ENCODE measurements at places on chromosomes 4 and X.

GRCh38 chr4:7359400-7360062 is 75.2 kb downstream of the PSAPL1 start:
- no peak for DNase-seq

GRCh38 chr4:70613306-70614183 is 15.0 kb upstream of the ENAM start:
- no peak for DNase-seq

- no peak for DNase-seq
These were observed 19.5 kb downstream of the SMPX start for GRCh38 chrX:21738210-21738949.

DNA sequence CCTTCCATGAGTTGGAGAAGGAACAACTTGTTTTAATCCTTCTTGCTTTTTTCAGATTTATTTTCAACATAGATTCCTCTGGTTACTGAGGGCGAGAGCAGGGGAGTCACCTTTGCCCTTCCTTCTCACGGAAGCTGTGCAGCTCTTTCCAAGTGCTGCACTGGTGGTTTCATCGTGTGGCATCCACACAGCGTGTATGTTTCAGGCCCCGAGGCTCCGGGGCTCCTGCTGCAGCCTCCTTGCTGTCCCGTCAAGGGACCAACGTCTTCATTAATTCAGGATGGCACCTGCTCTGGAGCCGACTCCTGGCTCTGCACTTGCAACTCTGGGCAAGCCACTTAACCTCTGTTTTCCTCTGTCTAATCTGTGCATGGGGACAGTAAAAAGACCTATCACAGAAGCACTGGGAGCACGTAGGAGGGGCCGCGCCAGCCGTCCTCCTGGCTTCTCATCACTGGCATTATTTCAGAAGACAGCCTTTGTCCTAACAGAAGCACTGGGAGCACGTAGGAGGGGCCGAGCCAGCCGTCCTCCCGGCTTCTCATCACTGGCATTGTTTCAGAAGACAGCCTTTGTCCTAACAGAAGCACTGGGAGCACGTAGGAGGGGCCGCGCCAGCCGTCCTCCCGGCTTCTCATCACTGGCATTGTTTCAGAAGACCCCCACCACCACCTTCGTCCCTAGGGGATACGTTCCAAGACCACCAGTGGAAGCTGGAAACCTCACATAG is 117.8 kb upstream of the NKX1-1 start:
- DNase-seq, result no peak

GRCh38 chr4:54225598-54226403 is 3.3 kb upstream of the PDGFRA start:
- DNase-seq, result no peak

DNA sequence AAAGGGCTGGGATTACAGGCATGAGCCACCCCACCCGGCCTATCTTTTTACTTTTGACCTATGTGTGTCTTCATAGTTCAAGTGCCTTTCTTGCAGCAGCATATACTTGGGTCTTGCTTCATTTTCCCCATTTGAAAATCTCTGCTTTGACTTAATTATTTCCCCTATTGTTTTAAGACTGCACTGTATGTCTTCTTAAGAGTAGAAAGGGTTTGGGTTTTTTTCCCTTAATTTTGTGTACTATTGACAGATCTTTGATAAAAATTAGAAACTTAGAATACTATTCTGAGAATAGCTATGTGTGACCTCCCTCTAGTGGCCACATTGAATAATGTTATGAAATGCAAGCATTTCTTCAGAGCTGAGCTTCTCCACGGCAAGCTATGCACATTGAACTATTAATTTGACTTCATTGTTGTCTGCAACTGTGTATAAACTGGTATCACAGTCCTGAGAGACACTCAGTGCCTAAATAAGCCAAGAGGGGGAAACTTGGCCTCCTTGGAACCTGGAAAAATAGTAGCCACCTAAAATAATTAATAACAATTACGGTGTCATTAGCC is 8.7 kb upstream of the SLC25A4 start:
- no peak for DNase-seq

GRCh38 chr4:2301225-2301642 is 39.3 kb upstream of the MXD4 start:
- no peak for DNase-seq

DNA sequence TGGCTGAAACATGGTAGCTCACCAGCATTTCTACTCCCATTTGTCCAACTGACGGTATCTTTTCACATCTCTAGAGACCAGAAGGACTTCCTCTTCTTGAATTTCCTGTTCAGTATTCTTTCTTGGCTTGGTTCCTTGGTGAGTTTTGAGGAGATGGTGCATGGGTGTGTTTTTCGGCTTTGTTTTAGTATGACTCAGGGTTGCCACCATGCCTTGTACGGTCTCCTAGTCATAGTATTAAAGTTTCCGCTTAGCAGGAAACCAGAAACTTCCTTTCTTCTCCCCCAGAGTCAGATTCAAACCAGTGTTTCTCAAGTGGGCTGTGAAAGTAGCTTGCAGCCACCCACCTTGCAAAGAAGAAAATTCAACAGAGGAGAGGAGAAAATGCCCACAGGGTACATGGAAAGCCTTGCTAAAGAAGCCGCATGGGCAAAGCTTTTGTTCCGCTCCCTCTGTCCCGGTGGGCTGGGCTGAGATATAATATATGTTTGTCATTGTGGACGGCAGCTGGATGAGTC is 5.7 kb downstream of the CD99 start:
- no peak for DNase-seq

- DNase-seq, result no peak
These were observed 258.5 kb upstream of the FSTL5 start for GRCh38 chr4:162422312-162422711.

DNA sequence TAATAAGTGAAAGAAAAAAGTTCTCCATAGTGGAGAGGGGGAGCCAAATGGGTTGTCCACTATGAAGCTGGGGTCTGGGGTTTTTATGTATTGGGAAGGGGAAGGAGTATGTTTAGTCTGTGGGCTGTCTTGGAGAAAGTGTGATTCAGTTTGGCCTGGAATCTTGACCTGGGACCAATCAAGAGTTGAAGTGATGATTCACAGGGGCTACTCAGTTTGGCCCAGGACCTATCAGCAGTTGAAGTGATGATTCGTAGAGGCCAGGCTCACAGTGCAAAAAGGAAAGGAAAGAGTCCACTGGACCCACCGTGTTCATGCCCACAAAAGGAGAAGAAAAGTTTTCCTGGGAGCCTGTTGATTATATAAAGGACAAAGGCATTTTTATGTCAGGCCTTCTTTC is 47.3 kb upstream of the RAB9B start:
- no peak for DNase-seq

Measured in stimulated activated CD4-positive, alpha-beta T cell treated with anti-CD3 and anti-CD28 coated beads, Interleukin-4, amount 100 ng/mL, for 48 hours (primary cell).